ENCODE measurements at places on chromosomes 13 and 19. TPM values are rescaled to one million over a fixed set of nuclear protein-coding genes. Genes with fewer than 3 reads are reported as not detected.

Gene CNN1
- total RNA-seq, result not detected

Gene FGF14
- not detected for total RNA-seq

Gene NCR1
- total RNA-seq, result not detected

Gene TLE6
- total RNA-seq, result 2.0 TPM

Gene ATP8A2
- total RNA-seq, result 0.49 TPM

Gene ALOX5AP
- total RNA-seq, result not detected

Gene CALR3
- total RNA-seq, result not detected

DNA sequence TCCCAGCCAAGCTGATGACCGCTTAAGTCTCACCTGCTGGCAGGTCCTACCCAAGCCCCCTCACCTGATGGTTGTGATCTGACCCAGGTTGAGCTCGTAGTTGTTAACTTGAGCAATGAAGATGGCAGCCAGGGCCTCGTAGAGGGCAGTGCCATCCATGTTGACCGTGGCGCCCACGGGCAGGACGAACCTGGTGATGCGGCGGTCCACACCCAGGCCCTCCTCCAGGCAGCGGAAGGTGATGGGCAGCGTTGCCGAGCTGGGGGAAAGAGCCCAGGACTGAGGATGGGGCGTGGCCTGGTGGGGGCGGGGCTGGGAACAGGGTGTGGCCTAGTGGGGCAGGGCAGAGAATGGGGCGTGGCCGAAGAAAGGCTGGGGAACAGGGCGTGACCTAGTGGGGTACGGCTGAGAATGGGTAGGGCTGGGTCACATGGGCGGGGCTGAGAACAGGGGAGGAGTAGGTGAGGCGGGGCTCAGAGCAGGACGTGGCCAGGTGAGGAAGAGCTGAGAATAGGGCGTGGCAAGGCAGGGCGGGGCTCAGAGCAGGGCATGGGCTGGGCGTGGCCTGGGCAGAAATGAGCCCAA is 12.9 kb downstream of the OR7C2 start:
- no peak for DNase-seq
- H3K36me3 ChIP-seq, result no peaks in the 10 kb centered on the region
- H3K4me1 ChIP-seq, result no peaks in the 10 kb centered on the region
- H3K4me3 ChIP-seq, result no peak overlapping the region

DNA sequence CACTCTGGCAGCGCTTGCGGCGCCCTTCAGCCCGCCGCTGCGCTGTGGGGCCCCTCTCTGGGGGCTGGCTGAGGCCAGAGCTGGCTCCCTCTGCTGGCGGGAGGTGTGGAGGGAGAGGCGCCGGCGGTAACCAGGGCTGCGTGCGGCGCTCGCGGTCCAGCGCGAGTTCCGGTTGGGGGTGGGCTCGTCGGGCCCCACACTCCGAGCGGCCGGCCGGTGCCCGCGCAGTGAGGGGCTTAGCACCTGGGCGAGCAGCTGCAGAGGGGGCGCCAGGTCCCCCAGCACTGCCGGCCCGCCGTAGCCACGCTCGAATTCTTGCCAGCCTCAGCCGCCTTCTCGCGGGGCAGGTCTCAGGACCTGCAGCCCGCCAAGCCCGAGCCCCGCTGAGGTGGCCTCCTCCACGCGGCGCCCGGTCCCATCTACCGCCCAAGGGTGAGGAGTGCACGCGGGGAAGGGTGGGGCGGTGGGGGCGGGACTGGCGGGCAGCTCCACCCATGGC is 879.0 kb upstream of the SLITRK5 start:
- H3K36me3 ChIP-seq, result no peaks in the 10 kb centered on the region
- DNase-seq, result no peak
- H3K4me1 ChIP-seq, result no peaks in the 10 kb centered on the region
- H3K27ac ChIP-seq, result no peak overlapping the region
- H3K27me3 ChIP-seq, result no peaks in the 10 kb centered on the region

DNA sequence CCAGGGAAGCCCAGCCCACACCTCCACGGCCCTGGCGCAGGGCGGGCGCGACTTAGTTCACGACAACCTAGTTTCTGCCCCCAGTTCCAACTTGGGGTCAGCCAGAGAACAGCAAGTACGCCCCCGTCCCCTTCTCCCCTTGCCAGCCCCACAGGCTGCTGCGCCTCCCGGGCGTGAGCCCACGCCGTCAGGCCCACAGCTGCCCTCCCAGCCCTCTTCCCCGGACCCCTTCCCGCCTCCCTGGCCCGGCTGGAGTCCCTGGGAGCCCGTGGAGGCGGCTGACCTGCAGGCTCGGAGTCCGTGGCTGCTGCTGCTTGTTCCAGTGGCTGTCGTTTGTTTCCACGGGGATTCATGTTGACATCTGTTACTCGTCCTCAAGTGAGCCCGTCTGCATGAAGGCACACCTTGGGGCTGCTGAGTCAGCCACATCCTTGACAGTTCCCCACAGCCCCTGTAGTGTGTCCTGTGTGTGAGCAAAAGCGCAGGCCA is 86.0 kb downstream of the ATP11A start:
- H3K27me3 ChIP-seq, result no peaks in the 10 kb centered on the region
- peaks cover 6% of the 10 kb centered on the region for H3K4me1 ChIP-seq
- no peak overlapping the region for H3K27ac ChIP-seq

DNA sequence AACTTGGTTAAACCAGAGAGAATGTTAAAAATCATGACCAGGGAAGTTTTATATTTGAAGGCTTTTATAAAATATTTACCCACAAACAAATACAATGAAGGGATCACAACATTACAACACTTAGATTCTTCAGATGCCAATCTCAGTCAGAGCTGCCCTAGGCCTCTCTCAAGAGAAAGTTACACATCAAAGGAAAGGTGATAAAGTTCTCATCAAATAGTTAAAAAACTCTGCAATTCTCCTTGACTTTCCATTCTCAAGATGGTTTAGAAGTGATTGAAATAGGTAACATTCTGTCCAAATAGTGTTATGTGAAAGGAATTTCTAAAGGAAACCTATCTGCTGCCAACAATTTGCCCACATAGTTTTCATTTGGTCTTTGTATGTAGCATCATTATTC is 1115.2 kb upstream of the MIR17HG start:
- no peaks in the 10 kb centered on the region for H3K27me3 ChIP-seq
- H3K4me1 ChIP-seq, result no peaks in the 10 kb centered on the region
- no peak overlapping the region for H3K4me3 ChIP-seq
- no peak overlapping the region for H3K27ac ChIP-seq
- H3K36me3 ChIP-seq, result no peaks in the 10 kb centered on the region
- DNase-seq, result no peak

DNA sequence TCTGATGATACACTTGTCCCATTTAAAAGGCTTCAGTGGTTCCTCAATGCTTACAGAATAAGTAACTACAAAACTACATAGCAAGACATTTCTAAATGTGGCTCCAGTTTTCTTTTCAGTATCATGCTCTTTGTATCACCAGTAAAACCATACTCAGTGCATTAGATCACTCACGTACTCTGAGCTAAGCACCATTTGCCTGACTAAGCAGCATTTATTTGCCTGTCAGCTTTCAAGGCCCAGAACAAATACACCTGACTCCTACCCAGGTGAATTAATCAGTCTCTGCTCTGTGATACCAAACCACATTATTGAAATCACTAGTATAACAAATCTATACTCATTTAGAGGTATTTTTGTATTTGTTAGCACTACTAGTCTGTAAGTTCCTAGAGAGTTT is 47.4 kb upstream of the PCDH20 start:
- no peaks in the 10 kb centered on the region for H3K27me3 ChIP-seq
- no peak overlapping the region for H3K27ac ChIP-seq
- no peak for DNase-seq
- no peak overlapping the region for H3K4me3 ChIP-seq
- H3K36me3 ChIP-seq, result no peaks in the 10 kb centered on the region

- H3K27ac ChIP-seq, result no peak overlapping the region
- no peaks in the 10 kb centered on the region for H3K4me1 ChIP-seq
- H3K4me3 ChIP-seq, result no peak overlapping the region
- H3K36me3 ChIP-seq, result peaks cover 4% of the 10 kb centered on the region
- H3K27me3 ChIP-seq, result no peaks in the 10 kb centered on the region
These were observed 7.8 kb downstream of the NCLN start for GRCh38 chr19:3193256-3194105.

GRCh38 chr19:9981406-9982260 is 28.7 kb downstream of the COL5A3 start:
- no peaks in the 10 kb centered on the region for H3K36me3 ChIP-seq
- H3K27ac ChIP-seq, result no peak overlapping the region
- no peaks in the 10 kb centered on the region for H3K4me1 ChIP-seq
- no peak overlapping the region for H3K4me3 ChIP-seq
- no peaks in the 10 kb centered on the region for H3K27me3 ChIP-seq

GRCh38 chr19:44548736-44549135 is 19.3 kb upstream of the CEACAM20 start:
- H3K4me3 ChIP-seq, result no peak overlapping the region
- H3K36me3 ChIP-seq, result no peaks in the 10 kb centered on the region
- no peak overlapping the region for H3K27ac ChIP-seq
- DNase-seq, result no peak
- no peaks in the 10 kb centered on the region for H3K27me3 ChIP-seq

- no peaks in the 10 kb centered on the region for H3K36me3 ChIP-seq
- peaks cover 3% of the 10 kb centered on the region for H3K4me1 ChIP-seq
- no peak overlapping the region for H3K4me3 ChIP-seq
- H3K27me3 ChIP-seq, result no peaks in the 10 kb centered on the region
- H3K27ac ChIP-seq, result no peak overlapping the region
- no peak for DNase-seq
These were observed 4.3 kb upstream of the NUP62 start for GRCh38 chr19:49933643-49934042.

DNA sequence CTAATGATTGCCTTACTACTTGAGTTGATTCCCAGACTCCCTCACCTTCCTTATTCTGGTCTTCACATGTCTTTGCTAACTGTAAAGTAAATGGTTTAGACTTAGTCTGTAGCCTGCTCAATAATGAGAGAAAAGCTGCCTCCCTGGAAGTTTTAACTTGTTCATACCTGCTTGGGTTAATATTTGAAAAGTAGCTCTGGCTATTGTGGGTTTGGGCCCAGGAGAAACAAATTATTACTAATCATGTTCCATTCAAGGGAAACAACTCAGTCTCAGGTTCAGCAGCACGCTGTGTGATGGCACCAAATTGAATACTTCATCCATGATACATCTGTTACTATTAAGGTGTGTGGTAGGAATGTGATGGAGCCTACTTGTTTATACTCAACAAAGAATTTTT is 75.0 kb downstream of the ZMYM2 start:
- no peaks in the 10 kb centered on the region for H3K27me3 ChIP-seq
- DNase-seq, result no peak
- peaks cover 12% of the 10 kb centered on the region for H3K36me3 ChIP-seq
- no peak overlapping the region for H3K4me3 ChIP-seq
- no peak overlapping the region for H3K27ac ChIP-seq

GRCh38 chr19:33862981-33863380 is 66.3 kb downstream of the KCTD15 start:
- no peak for DNase-seq
- no peaks in the 10 kb centered on the region for H3K27me3 ChIP-seq
- H3K4me1 ChIP-seq, result no peaks in the 10 kb centered on the region

DNA sequence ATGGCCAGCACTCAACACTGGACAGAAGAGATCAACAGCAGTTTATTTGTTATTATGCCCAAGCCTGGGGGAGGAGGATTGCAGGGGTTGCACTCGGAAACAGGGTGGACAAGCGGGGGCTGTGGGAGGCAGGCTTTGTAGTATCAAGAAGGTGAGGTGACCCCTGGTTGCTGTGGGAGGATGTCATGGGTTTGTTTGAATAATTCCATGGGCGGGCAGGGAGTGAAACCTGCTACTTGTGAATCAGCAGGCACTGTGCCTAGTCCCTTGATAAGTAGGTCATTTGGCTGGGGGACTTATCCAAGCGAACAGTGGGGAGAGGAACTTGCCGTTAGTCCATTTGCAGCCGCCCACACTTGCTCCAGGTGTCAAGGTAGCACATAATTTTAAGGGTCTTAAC is 84.4 kb upstream of the KCTD15 start:
- no peak for DNase-seq
- H3K27me3 ChIP-seq, result no peaks in the 10 kb centered on the region
- no peaks in the 10 kb centered on the region for H3K4me1 ChIP-seq
- no peak overlapping the region for H3K27ac ChIP-seq
- H3K36me3 ChIP-seq, result no peaks in the 10 kb centered on the region

- H3K4me3 ChIP-seq, result no peak overlapping the region
- no peaks in the 10 kb centered on the region for H3K27me3 ChIP-seq
- DNase-seq, result no peak
- H3K36me3 ChIP-seq, result peaks cover 42% of the 10 kb centered on the region
- H3K27ac ChIP-seq, result no peak overlapping the region
These were observed 14.3 kb downstream of the AKAP8 start for GRCh38 chr19:15365264-15365663.

- no peaks in the 10 kb centered on the region for H3K4me1 ChIP-seq
- H3K4me3 ChIP-seq, result no peak overlapping the region
- no peak for DNase-seq
- H3K36me3 ChIP-seq, result no peaks in the 10 kb centered on the region
These were observed 663 bp downstream of the SLITRK6 start for GRCh38 chr13:85798556-85798955.

DNA sequence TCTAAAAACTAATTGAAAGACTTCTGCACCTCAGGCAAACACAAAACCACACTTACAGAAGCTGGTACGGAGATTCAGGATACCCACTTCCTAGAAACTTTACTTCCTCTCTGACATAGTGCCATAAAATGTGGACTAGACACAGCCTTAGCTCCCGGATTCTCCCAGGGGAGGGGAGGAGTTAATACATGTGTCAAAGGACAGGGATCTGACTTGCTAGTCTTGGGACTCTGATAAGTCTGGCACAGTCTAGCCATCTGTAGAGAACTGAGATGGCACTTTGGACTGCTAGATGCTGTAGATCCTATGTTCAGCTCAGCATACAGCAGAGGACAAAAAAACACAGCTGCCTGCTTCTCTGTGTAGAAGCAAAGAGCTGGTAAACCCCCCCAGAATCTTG is 769.8 kb upstream of the MIR17HG start:
- H3K4me3 ChIP-seq, result no peak overlapping the region
- H3K36me3 ChIP-seq, result no peaks in the 10 kb centered on the region
- no peak for DNase-seq
- no peak overlapping the region for H3K27ac ChIP-seq

DNA sequence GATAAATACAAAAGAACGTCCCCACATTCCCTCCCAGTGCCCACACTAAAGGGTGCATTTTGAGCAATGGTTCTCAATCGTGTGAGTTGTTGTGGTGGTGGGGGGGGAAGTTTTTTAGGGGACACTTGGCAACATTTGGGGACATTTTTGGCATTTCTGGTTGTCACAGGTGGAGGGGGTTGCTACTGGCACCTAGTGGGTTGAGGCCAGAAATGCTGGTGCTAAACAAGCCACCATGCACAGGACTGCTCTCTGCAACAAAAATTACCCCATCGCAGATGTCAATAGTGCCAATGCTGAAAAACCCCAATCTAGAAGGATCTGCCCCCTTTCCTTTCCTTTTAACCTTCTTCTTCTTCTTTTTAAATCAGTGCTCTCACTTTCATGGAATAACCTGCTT is 453.3 kb downstream of the TSHZ3 start:
- no peak overlapping the region for H3K4me3 ChIP-seq
- DNase-seq, result no peak
- no peaks in the 10 kb centered on the region for H3K4me1 ChIP-seq

- no peak for DNase-seq
- H3K4me3 ChIP-seq, result no peak overlapping the region
- no peak overlapping the region for H3K27ac ChIP-seq
These were observed 5.4 kb downstream of the TFDP1 start for GRCh38 chr13:113589961-113590339.
